Tibial nerve (tissue), 4 donors: ENCODE measurements at places on chromosomes 12 and 14. TPM values are rescaled to one million over a fixed set of nuclear protein-coding genes. Genes with fewer than 3 reads are reported as not detected.

PARPBP gene
- total RNA-seq = 0.63 TPM

A2ML1 gene
- 9.8 TPM for total RNA-seq

NOP9 gene
- total RNA-seq = 17.0 TPM

- no peaks in the 10 kb centered on the region for H3K4me1 ChIP-seq
- H3K27me3 ChIP-seq = no peaks in the 10 kb centered on the region
- H3K27ac ChIP-seq = no peak overlapping the region
- no peak overlapping the region for H3K4me3 ChIP-seq
- no peak for DNase-seq
- H3K36me3 ChIP-seq = no peaks in the 10 kb centered on the region
Measured at GRCh38 chr14:24920265-24921075, 129.5 kb downstream of the STXBP6 start.

DNA sequence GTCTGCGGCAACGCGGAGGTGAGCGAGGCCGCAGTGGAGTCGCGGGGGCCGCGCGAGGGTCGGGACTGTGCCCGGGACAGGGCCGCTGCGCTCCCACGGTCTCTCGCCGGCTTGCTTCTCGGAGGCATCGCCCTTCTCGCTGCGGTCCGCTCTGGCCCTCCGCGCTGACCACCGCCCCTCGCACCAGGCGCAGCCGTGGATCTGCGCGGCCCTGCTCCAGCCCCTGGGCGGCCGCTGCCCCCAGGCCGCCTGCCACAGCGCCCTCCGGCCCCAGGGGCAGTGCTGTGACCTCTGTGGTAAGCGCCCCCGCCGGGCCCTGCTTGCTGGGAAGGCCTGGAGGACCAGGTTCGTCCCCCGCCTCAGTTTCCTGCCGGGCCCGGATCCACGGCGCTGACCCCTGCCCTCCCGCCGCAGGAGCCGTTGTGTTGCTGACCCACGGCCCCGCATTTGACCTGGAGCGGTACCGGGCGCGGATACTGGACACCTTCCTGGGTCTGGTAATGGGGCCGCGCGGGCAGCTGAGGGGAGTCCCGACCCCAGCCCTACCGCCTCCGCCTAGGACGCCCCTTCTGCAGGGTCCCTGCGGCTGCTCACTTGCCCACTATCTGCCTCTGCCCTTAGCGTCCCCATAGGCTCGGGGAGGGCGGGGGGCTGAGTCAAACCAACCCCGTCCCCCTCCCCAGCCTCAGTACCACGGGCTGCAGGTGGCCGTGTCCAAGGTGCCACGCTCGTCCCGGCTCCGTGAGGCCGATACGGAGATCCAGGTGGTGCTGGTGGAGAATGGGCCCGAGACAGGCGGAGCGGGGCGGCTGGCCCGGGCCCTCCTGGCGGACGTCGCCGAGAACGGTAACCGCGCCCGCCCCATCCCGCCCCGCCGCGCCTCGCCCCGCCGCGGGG is 7.0 kb downstream of the AMN start:
- peak overlapping the region; percentile 51 for H3K4me3 ChIP-seq
- DNase-seq = no peak
- H3K27ac ChIP-seq = no peak overlapping the region
- H3K4me1 ChIP-seq = peaks cover 36% of the 10 kb centered on the region
- H3K27me3 ChIP-seq = peaks cover 58% of the 10 kb centered on the region

GRCh38 chr14:56874375-56874774 is 64.1 kb upstream of the OTX2 start:
- no peaks in the 10 kb centered on the region for H3K27me3 ChIP-seq
- H3K4me3 ChIP-seq = no peak overlapping the region
- no peak overlapping the region for H3K27ac ChIP-seq
- DNase-seq = no peak

- peak within 1 kb of the TSS; percentile 100 for H3K27ac ChIP-seq
- H3K36me3 ChIP-seq = peaks cover 11% of the 10 kb centered on the region
- H3K4me1 ChIP-seq = peaks cover 27% of the 10 kb centered on the region
- no peaks in the 10 kb centered on the region for H3K27me3 ChIP-seq
- H3K4me3 ChIP-seq = peak within 1 kb of the TSS; percentile 75
Measured at GRCh38 chr12:55927588-55928502, at the start of gene PYM1. TSS of gene PYM1 (minus strand) at chr12:55927894. CDS start at chr12:55927761, 133 bp downstream.

- H3K4me1 ChIP-seq = no peaks in the 10 kb centered on the region
- no peak overlapping the region for H3K27ac ChIP-seq
- no peak overlapping the region for H3K4me3 ChIP-seq
- no peaks in the 10 kb centered on the region for H3K36me3 ChIP-seq
- H3K27me3 ChIP-seq = no peaks in the 10 kb centered on the region
Measured at GRCh38 chr12:111440631-111441030, 34.9 kb downstream of the SH2B3 start.

GRCh38 chr14:39434401-39434800 is 2.2 kb upstream of the FBXO33 start:
- no peak overlapping the region for H3K27ac ChIP-seq
- no peak overlapping the region for H3K4me3 ChIP-seq
- DNase-seq = no peak
- H3K36me3 ChIP-seq = no peaks in the 10 kb centered on the region

DNA sequence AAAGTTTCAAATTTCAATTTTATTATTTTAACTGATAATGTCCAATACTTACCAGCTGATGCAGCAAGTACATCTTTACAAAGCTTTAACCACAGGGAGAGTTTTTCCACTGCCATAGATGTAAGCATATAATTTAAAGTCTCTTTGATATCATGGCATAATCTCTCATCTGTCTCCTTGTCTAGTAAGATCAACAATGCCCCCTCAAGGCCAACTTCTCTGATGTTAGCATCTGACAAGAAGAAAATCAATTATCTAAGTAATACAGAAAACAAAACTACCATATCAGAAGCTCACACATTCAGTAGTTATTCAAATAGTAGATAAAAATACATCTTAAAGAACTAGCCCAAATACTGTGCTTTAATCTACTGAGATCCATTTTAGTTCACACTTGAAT is 94.2 kb downstream of the HEATR5A start:
- H3K27me3 ChIP-seq = no peaks in the 10 kb centered on the region
- H3K27ac ChIP-seq = no peak overlapping the region
- no peaks in the 10 kb centered on the region for H3K36me3 ChIP-seq
- peak; percentile 16 for DNase-seq
- no peak overlapping the region for H3K4me3 ChIP-seq
- H3K4me1 ChIP-seq = no peaks in the 10 kb centered on the region

DNA sequence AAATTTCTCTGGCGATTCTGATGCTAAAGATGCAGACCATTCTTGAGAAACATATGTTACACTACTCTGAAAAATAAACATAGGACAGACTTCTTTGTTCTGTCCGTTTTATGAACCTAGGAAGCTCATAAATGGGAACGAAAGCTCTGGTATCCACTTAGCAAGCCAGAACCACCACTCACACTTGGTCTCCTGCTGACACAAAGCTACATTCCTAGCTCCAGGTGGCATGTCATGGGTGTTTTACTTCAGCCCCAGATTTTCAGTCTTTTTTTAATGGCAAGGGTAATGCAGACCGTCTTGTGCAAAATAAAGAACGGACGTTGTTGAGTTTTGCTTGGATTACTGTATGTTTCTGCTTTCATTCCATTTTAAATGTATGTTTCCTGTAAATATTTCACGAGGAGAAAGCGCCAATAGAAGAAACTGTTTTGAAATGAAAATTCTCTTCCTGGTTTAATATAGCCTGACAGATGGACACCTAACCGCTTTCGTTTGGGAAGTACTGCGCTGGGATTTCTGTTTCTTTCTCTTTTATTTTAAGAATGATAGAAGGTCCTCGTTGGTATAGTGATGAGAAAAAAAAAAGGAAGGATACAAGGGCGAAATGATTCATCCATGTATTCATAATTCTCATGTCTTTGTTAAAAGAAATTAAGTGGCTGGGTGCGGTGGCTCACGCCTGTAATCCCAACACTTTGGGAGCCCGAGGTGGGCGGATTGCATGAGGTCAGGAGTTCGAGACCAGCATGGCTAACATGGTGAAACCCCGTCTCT is 871 bp upstream of the COQ5 start:
- H3K27me3 ChIP-seq = no peaks in the 10 kb centered on the region
- peak overlapping the region; percentile 80 for H3K4me3 ChIP-seq
- no peaks in the 10 kb centered on the region for H3K36me3 ChIP-seq
- H3K4me1 ChIP-seq = peaks cover 6% of the 10 kb centered on the region
- H3K27ac ChIP-seq = peak overlapping the region; percentile 98
- no peak for DNase-seq

DNA sequence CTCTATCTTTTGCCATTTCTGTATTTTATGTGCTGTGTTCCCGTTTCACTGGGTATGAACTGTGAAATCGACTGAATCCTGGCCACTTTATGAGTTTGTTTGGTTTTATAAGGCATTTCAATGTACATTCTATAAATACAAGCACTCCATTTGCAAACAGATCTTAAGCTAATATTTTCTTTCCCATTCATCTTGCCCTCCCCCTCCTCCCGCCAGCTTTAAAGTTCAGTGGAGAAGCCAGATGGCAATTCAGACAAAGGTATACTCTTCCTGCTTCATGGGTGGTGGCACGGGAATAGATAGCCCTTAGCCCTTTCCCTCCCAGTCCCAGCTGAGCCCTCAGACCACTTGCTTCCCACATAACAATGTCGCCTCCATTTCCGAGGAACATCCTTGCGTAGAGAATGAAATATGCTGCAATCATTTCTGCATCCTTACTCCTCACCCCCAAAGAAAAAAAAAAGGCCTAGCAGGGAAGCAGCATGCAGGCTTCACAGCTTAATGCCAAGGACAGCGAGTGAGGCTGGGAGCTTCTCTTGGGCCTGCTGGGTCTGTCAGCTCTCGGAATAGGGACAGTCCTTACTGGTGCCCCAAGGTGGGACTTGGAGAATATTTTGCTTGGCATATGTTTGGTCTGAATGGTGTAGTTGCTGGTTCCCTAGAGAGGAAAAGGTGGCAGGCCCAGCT is 52.8 kb upstream of the SRSF5 start:
- no peak for DNase-seq
- no peak overlapping the region for H3K4me3 ChIP-seq
- no peak overlapping the region for H3K27ac ChIP-seq

- no peak overlapping the region for H3K4me3 ChIP-seq
- H3K27me3 ChIP-seq = no peaks in the 10 kb centered on the region
- no peaks in the 10 kb centered on the region for H3K4me1 ChIP-seq
Measured at GRCh38 chr12:124036657-124037109, 63.7 kb downstream of the ZNF664 start.

- H3K27ac ChIP-seq = no peak overlapping the region
- H3K4me3 ChIP-seq = no peak overlapping the region
- no peak for DNase-seq
- H3K36me3 ChIP-seq = no peaks in the 10 kb centered on the region
Measured at GRCh38 chr12:132582058-132582420, 28.3 kb downstream of the LRCOL1 start.

DNA sequence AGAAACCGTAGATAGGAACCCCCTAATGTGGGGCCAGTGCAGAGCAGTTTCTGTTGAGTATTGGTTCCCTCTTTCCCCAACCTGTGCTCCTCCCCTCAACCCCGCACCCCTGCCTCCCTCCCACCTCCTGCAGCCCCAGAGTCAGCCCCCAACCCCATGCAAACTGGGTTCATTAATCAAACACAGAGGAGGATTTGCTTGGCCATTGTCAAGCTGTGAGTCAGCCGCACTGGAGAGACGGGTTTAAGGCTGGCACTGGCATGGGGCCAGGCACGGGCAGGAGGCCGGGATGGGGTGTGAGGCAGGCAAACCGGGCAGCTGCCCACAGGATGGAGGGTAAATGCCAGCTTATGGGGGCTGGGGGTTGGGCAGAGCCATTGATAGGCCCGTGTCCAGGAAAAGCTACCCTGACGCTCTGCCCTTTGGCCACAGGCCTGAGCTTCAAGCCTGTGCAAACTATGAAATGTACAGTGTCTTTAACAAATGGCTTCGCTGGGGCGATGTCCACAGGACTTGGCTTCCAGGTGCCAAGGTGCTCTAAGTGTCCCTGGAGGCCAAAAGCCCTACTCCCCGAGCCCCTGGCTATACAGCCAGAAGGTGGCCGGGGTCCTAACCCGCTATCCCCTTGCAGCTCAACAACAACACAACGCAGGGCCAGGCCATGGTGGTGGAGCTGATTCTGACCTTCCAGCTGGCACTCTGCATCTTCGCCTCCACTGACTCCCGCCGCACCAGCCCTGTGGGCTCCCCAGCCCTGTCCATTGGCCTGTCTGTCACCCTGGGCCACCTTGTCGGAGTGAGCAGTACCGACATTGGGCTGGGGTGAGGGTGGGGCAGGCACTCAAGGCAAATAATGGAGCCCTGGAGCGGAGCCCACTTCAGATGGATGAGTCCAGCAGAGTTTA is 1.4 kb downstream of the AQP5 start:
- H3K27me3 ChIP-seq = peaks cover 31% of the 10 kb centered on the region
- H3K36me3 ChIP-seq = no peaks in the 10 kb centered on the region
- H3K4me3 ChIP-seq = no peak overlapping the region
- no peak overlapping the region for H3K27ac ChIP-seq
- no peak for DNase-seq
